Vagina (tissue), 2 donors: ENCODE measurements at places on chromosomes 1 and 21.

DNA sequence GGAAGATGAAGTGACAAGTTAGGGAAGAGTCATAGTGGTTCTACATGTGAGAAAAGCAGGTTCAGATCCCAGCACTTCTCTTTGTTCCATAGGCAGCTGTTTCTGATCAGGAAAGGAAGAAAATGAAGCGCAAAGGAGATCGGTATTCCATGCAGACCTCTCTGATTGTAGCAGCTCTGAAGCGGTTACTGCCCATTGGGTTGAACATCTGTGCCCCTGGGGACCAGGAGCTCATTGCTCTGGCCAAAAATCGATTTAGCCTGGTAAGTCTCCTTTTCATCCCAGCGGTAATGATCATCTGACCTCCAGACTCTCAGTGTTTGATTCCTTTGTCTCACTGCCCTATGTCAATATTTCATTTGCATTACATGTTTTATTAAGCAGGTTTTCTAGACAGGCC, 173.6 kb downstream of the ZP4 start:
- DNase-seq, result no peak

DNA sequence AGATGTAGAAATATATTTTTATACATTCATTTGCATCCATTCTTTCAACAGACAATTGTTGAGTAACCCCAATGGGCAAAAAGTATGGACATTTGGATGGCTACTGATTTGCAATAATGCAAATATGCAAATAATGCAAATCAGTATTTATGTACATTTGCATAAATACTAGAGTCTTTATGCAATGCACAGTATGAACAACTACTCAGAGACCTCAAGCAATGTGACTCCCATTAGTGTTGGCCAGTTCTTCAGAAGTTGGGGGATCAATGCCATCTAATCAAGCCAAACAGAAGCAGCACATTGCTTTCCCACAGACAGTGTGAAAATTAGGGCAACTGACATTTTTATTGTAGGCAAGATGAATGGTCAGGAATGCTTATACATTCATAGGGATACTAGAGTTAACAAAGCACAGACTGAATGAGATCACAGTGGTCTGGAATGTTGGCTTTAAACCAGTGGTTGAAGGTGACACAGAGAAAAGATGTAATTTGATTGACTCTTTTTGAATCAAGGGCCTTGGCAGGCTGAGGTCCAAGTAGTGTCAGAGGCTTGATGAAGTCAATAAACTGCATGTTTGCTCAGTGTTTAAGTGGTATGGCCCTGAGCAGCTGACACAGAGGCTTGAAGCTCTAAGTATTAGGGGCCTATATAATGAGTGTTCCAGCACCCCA, 256.6 kb downstream of the CTH start:
- no peak for DNase-seq

DNA sequence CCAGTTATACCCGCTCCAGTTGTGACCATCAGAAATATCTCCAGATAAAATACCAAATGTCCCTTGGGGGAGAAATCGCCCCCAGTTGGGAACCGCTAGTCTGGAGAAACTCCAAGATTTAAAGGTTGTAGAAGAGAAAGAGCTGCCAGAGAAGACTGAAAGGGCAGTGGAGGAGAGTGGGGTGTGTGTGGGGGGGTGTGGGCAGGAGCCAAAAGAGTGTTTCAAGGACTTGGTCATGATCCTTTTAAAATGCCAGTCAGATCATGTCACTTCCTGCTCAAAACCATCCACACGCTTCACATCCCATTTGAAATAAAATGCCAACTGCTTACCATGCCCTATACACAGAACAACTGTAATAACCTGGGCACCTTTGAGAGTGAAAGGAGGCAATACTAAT, 3.4 kb upstream of the HEYL start:
- no peak for DNase-seq

- DNase-seq, result no peak
Measured at GRCh38 chr1:46508757-46509156, 19.1 kb downstream of the DMBX1 start.

DNA sequence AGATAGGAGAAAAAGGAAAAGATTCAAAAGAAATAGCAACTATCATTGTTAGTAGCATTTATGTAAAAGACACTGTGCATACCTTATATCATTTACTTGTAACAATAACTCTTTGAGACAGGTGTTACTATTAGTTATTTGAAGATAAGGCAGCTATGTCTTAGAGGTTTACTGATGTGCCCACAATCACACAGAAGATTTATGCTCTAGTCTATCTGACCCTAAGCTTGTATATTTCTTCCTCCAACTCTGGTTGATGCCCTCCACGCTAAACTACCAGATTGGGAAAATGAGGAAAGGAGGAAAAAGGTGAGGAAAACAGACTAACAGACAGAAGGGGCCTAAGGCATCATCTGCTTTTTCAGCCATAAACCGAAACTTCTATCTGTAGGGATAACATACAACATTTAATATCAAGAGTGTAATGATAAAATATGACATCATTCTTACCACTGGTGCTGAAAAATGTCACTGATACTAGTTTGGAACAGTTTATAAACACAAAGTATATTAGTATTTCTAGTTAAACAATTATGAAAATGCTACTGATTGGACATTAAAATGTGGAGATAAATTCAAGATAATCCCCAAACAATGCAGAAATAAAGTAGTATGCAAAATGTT, 5.1 kb downstream of the COLGALT2 start:
- no peak for DNase-seq

DNA sequence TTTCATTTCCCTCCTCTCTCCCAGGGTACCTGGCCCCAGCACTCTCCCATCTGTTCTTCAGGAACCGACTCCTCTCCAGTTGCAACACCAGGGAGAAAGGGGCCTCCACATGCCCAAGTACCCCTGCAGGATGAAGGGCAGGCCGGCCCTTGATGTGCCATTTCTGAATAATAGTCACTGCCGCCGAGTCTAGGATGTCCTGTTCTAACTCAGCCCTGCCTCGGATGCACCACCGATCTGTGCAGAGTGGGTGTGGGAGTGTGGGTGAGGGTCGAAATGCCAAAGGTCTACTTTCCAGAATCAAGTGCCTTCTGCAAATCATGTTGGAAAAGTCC, 25.4 kb upstream of the SPSB1 start:
- DNase-seq, result no peak

DNA sequence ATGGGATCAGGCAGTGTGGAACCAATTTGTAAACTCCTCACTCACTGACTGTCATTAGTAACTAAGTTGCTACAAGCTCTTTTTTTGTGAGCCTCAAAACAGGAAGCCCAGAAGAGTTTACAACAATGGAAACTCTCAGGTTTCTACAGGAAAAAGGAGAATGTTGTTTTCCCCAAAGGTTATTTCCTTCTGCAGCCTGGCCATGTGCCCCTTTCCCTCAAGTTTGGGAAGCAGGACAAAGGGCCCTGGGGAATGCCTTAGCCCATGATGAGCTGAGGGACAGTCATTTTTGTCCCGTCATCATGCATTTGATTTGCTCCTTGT, 395.9 kb downstream of the KIF26B start:
- DNase-seq, result no peak

- no peak for DNase-seq
Measured at GRCh38 chr1:27302612-27303011, 19.4 kb upstream of the TMEM222 start.

DNA sequence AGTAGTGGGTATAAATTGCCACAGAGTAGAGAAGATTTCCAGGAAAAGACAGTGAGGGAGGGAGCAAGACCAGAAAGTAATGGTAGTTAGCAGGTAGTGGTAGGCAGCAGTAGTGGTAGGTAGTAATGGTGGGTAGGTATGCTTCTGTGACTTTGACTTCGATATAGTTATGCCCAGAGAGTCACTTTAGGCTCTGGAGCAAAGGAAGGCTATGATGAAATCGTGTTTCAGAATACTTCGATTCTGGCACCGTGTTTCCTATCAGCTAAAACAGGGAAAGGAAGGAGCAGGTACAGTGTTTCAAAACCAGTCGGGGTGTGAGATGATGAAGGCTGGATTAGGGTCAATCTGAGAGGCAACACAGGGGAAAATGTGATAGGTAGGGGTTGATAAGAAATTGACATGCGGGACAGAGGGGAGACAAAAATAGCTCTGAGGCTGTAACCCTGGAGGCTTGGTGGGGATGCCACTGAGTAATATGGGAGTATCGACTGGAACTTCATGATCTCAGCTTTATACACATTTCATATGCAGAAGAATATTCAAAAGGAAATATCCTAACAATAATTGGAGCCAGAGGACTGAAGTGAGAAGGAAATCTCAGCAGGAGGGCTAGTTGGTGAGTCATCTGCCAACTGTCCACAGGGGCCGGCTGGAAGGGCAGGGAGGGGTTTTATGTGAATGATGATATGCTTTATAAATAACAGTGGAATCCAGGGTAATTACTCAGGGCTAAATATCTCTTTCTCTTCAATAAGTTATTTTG, 25.2 kb upstream of the TRIM45 start:
- DNase-seq, result no peak

GRCh38 chr1:187960125-187960638, 1131.4 kb downstream of the PLA2G4A start:
- no peak for DNase-seq

DNA sequence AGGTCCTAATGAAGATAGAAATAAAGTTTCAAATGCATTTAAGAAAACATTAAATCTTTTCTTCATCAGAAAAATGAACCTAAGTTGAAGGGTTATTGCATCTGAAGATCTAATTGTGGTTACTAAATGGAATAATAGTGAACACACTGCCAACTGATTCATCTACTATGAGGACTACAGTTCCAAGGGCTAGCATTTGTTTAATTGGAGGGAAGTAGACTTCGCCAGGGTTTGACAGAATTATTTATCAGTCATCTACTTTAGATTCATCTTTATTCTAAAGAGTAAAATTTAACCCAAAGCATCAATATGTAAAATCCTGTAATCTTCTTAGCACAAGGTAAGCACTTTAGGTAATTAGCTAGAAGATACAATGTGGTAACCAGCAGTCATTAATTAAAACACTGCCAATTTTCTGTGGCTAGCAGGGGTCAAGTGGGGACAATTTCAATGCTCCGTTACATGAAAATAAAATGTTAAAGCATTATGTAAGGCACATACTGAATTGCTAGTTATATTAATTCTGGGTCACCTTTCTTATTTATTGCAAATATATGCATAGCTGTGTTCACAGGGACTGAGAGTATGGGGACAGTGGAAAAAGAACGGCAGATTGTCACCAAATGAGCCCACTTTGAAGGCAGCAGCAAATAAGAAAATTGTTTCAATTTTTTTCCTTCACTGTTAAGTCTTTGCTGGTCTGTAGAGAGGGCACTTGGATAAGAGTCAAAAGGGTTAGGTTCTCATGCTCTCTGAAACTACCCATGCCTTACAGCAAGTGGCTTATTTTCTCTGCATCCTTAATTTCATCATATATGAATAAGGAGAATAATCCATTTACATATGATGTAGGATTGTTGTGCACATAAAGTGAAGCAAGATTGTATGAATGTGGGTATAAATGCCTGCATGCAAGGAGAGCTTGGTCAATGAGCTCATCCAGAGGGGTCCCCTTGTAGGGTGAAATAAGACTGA, 416.0 kb downstream of the PCP4 start:
- DNase-seq, result no peak

DNA sequence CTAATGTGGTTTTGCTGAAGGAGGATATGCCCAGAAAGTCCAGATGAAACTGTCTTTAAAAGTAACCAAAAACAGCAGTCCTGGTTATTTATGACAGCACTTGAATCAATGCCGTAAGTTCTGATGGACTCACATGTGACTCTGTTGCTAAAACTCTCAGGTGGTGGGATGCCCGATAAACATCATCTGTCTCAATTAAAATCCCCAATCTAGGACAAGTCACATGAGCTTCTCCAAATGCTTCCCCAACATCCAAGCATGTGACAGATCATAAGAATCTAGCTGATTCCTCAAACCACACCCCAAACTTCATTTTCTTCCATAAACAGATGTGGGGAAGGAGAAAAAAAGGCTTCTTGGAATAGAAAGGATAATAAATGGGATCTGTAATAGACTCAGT, 786 bp upstream of the CTSK start:
- DNase-seq, result no peak

- no peak for DNase-seq
Measured at GRCh38 chr1:162722036-162722435, 68.5 kb upstream of the HSD17B7 start.

- DNase-seq, result no peak
Measured at GRCh38 chr1:66266756-66267155, 267.2 kb upstream of the SGIP1 start.

DNA sequence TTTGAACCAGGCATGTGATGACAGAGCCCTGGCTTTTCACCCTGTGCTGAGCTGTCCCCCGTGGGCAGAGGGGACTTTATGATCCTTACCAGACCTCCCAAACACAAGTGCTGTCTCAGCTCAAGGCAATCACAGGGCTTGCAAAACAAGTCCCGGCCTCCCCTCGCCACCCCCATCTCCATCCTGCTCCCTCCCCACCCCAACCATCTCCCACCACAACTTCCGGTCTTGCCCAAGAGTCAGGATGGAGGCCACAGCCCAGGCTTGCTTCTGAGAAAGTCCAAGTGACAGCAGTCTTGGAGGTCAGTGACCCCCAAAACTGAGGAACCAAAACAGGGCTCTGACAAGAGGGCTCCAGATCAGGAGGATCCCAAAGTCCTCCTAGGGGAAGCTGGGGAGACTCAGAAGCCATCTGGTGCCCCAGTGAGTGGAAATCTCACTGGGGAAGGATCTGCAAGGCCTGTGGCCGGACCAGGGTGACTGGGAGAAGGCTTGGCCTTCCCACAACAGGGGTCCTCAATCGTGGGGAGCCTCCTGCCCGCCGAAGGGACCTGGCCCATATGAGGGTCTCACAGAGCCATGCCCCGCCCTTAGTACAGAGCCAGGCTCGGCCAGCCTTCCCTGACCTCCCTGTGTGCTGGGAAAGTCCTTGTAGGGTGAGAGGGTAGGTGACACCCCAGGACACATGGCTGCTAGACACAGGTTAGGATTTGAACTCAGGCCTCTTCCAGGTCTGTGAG, 4.5 kb upstream of the SDC3 start:
- no peak for DNase-seq

- DNase-seq, result no peak
Measured at GRCh38 chr1:228150120-228150460, 360 bp downstream of the GJC2 start.
